Hepatic stellate cell (primary cell): ENCODE measurements at places on chromosomes 13 and 19.

DNA sequence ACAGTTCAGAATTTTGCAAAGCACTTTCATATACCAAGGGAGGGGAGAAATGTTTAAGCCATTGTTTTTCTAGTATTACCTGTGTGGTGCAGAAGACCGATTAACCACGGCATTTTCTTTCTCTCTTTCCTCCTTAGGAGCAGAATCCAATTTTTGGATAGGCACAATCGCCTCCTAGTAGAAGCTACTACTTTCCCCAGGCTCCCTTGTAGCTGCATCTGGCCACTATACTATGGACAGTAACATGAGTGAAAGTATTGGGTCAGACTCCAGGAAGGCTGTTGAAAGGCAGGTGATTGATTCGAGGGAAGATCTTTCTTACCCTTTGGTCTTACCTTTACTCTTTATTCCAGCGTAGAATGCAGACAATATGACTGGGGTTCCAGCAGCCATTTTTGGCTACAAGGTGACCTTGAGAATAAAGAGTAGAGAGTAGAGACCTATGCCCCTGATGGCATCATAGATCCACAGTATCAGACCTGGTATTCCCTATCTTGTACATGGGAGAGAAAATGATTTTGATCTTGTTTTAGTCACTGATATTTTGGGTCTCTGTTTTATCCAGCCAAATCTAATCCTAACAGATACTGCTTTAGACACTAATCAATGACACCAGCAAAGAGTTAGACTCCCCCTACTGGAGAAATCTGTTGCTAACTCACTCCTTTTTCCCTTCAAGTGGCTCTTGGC is 77.0 kb downstream of the LRRC63 start:
- DNase-seq: peak; percentile 18

GRCh38 chr13:33745370-33746324 is 72.3 kb upstream of the RFC3 start:
- DNase-seq: no peak

DNA sequence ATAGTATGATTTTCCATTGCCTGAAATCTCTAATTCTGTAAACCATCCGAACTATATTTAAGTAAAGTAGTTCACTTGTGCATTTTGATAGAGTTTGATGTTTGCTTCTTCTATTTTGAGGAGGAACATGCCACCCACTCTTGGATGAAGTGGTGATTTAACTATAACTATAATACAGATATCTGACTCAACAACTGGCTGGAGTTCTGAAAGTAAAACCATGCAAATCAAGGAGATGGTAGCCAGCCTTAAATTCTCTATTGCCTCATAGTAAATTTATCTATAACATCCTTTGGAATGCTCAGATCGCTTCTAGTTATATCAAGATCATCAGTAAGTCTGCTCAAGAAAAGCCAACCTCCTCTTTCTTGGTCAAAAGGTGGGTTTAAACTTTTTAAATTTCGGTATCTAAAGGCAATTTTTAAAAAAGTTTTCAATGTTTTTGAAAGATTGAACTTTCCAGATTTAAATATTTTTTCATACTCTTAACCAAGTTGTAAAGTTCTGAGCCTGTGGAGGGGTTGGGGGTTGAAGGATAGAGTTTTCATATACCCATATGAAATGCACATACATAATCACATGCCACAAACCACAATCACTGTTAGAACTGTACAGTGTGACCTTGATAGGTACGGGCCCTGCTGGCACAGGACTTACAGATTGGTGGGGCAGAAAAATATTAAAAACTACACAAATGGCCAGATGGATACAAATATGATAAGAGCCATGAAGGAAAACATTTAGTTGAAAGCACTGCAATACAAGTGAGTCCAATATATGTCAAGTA is 90.5 kb upstream of the RFC3 start:
- DNase-seq: no peak

GRCh38 chr19:2561895-2562294 is 86.0 kb downstream of the GADD45B start:
- DNase-seq: no peak

- no peak for DNase-seq
Measured at GRCh38 chr13:25571237-25571636, 199.5 kb downstream of the ATP8A2 start.

DNA sequence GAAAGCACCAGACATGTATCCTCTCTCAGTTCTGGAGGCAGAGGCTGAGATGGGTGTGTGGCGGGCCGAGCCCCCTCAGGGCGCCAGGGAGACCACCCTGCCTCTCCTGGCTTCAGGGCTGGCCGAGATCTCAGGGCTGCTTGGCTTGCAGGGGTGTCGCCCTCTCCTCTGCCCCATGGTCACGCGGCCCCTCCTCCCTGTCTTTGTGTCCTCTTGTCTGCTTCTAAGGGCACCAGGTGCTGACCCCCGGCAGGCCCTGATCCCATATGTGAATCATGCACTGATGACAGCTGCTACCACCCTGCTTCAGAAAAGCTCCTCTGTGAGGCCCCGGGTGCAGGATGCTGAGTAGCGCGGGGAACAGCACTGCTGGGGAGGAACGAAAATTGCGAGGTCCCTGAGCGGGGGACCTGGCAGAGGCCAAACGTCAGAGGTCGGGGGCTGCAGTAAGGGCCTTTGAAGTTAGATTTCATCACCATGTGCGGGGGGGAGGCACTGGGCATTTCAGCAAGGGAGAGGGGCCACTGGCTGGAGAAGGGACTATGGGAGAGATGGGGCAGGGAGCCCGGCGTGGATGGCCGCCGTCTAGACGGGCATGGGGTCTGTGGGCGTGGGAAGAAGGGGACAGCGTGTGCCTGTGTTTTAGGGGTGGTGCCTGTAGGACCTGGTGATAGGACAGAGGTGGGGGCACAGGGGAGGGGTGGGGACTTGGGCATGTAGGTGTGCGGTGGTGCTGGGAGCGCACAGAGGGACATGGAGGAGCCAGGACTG is 125.2 kb downstream of the KDM4B start:
- DNase-seq: no peak

- DNase-seq: no peak
Measured at GRCh38 chr19:35013820-35014754, 14.0 kb downstream of the GRAMD1A start.

GRCh38 chr19:46951171-46951986 is 68.3 kb upstream of the NPAS1 start:
- no peak for DNase-seq

DNA sequence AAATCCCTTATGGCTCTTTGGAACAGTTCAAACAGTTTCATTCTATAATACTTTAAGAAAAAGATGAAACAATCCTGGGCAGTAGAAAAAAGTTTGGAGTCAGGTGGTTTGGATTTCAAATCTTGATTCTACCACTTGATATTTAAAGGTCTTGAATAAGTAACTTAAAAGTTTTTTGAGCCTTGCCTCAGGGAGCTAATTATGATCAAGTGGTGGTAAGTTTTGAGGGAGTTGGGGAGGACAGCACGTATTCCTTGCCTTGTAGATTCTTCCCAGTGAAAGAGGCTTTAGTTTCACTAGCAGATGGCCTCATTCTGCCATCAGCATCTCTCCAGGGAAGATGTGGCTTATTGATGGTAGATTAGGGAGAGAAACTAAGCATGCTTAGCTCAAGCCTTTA is 168.4 kb upstream of the CSNK1A1L start:
- no peak for DNase-seq

- DNase-seq: no peak
Measured at GRCh38 chr19:17021793-17022590, 4.6 kb downstream of the CPAMD8 start.

DNA sequence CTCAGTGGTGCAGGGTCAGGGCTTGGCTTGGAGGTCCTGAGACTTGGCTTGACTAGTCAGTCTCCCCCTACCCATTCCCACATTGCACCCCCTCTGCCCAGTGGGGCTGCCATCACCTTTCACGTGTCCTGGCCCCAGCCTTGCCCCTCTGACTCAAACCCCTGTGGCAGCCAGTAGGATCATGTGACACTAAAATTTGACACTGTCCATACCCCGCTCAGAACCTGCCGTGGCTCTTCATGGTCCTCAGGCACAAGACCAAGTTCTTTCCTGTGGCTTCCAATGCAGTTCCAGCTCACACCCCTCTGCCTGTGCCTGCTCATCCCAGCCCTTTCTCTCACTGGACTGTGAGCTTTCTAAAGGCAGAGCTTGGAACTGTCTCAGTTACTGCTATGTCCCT is 2.2 kb downstream of the PSMD8 start:
- DNase-seq: no peak

DNA sequence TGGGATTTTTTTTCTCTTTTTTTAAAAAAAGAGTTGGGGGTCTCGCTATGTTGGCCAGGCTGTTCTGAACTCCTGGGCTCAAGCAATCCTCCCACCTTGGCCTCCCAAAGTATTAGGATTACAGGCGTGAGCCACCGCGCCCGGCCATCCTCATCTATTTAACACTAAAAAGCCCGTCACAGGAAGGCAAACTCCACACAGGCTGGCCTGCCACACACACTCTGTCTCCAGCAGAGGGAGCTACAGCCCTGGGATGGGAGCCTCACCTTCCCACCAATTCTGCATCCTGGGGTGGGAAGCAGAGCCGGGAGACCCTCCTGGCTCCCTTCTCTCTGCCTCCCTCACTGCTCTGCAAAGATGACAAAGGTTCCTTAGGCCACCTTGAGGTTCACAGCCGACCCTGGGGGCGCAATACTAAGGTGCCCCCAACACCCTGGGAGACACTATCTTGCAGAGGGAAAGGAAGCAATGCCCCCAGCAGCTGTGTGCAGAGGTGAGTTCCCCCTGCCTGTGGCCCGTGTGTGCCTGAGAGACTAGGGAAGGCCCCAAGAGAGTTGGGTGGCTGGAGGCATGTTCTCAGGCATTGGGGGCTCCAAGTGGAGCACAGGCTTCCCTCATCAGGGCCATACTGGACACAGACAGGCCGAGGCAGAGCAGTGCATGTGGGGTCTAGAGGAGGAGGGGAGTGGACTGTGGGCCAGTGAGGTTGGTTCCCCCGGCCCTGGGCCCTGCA is 27.4 kb upstream of the TIMM44 start:
- DNase-seq: peak; percentile 65

- no peak for DNase-seq
Measured at GRCh38 chr19:21559444-21559843, 54.0 kb downstream of the ZNF429 start.

DNA sequence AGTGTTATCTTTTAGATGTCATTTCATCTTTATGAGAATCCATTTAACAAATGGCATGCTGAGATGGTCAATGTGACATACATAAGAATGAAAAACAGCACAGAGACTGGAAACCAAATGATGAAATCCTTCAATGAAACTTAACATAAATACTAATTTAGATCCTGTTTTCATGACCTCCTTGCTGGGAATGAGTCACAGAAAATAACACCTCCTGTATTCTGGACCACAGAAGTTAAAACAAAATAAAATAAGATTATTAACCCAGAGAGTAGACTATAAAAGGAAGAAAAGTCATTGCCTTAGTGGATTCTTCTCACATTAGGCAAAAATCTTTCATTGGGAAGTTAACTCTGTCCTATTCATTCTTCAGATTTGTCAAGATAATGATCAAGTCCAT is 1.6 kb downstream of the DIAPH3 start:
- DNase-seq: no peak

DNA sequence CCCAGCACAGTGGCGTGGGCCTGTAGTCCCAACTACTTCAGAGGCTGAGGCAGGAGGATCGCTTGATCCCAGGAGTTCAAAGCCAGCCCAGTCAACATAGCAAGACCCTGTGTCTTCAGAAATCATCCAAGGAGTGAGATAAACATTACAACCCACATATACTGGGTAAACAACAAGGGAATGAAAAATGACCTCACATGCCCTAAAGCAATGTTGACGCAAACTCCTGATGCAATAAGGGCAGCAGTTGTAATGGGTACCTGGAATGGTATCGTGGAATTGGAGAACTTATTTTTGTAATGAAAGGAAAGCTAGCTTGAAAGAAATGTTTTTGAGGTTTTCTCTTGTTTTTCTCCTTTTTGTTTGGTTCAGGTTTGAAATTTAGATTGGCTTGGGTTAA is 24.5 kb upstream of the LGALS16 start:
- DNase-seq: no peak
